Bronchial epithelial cell (primary cell): ENCODE measurements at places on chromosomes 5 and 9.

- DNase-seq = no peak
Measured at GRCh38 chr9:133818444-133818843, 80.3 kb upstream of the SARDH start.

GRCh38 chr5:179769271-179769670 lies 24.5 kb upstream of the LTC4S start:
- DNase-seq = no peak

GRCh38 chr5:105460721-105461120 lies 1898.1 kb upstream of the NUDT12 start:
- no peak for DNase-seq

DNA sequence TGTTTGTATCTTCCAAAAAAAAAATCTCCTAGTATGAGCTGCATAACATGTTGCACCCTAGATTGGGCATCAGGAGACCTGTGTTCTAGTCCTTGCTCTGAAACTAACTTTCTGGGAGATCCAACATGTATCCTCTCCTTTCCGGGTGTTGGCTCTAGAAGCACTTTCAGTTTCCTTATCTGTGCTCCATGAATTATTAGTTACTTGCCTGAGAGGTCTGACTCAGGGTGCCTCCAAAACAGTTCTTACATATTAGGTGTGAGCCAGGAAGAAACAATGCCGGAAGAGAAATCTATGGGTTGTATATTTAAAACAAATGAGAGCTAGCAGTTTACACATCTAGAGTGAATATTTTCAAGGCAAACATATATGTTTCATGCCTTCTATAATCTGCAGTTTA lies 36.7 kb upstream of the SLC36A2 start:
- DNase-seq = peak; percentile 39

- DNase-seq = no peak
Measured at GRCh38 chr5:64637837-64638443, 52.4 kb upstream of the SHISAL2B start.

DNA sequence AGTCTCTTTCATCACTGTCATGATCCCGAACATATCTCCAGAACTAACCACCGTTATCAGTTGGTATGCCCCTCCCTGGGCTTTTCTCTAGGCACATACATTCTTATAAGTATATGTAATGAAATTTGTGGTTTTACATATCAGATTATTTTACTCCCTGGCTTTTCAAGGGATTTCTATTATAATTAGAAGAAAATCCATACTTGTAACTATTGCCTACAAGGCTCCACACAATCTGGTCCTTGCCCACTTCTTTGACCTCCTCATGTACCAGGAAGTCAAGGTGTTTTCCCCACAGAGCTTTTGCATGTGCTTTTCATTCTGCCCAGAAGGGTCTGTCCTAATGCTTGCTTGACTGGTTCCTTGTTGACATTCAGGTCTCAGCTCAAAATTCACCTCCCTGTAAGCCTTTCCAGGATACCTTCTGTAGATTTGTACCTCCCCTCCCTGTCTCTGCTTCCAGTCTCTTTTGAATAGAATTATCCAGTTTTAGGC lies 33.6 kb upstream of the HSD17B4 start:
- peak; percentile 32 for DNase-seq

GRCh38 chr5:107598958-107599357 lies 71.8 kb downstream of the EFNA5 start:
- no peak for DNase-seq

- DNase-seq = peak; percentile 75
Measured at GRCh38 chr9:77712533-77713130, 64.5 kb upstream of the GNA14 start.

DNA sequence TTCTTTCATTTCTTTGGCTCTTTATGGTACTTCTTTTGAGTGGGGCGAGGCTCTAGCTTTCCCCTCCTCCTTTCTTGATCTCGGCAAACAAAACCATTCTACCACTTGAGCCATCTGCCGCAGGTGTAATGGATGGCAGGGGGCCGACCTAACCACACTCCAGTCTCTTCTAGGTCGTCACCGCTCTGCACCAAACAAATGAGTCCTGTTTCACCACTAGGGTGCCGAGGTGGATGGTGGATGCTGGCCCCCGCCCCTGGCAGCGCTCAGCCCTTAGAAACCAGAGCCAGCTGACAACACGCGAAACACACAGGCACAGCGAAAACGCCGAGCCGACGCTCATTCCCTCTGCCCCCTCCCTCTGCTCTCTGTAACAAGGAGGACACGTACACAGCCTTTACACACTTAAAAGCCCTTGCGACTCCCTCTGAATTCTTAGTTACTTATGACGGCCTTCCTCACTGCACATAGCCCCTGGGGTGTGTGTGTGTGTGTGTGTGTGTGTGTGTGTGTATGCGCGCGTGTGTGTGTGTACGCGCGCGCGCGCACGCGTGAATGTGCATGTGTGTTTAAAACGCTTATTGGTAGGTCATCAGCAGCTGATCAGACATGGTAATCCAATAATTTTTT lies 199.4 kb downstream of the MEF2C start:
- DNase-seq = no peak

DNA sequence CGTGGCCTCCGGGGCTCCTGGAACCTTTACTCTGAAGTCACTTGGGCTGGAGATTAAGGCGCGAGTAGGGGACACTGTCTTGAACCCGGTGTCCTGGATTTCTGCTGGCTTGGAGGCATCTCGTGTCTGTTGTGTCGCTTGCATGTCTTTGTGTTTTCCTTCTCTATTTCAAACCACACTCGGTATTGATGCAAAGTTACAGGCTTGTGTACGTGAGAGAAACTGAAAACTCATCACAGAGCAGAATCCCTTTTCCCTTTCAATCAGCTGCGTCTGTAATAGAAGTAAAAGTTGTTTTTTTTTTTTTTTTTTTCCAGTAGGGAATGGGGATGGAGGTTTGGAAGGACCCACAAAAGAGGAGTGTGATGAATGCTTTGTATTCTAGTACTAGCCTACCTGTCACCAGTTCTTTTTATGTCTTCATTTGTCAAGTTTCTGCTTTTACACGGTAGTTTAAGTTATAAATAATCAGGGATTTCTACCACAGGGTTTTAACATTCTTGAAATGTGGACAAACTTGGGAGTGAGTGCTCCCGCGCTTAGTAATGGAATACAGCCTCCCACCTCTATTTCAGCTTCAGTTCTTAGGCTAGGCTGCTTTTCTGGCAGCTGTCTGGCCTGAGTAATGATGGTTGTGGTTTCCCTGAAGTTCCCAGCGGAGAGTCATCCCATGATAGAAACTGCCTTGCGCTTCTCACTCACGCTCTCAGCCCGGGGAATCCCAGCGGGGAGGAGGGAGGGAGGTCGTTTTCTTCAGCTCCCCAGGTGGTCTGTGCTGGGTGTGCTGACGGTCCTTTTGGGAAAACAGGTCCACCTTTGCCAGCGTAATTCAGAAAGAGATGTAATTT lies 763 bp downstream of the TJP2 start:
- peak; percentile 96 for DNase-seq

DNA sequence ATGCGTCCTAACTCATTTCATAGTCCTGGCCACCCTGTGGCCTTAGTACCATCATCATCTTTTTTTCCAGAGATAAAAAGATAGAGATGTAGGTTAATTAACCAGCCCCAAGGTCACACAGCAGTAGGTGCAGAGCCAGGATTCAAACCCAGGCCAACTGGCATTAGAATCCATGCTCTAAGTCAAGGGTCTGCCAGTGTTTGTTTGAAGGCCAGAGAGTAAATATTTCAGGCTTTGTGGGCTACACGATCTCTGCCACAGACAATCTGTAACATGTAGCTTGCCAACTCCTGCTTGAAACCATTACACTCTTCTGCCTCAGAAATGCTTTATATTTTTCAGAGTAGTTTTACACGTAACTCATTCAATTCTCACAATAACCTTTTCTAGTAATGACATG lies 119.6 kb downstream of the EFNA5 start:
- no peak for DNase-seq

GRCh38 chr9:95193067-95193466 lies 124.4 kb downstream of the FANCC start:
- no peak for DNase-seq

GRCh38 chr5:94691949-94692348 lies 73.5 kb downstream of the SLF1 start:
- peak; percentile 61 for DNase-seq

GRCh38 chr9:122246666-122247065 lies 17.9 kb upstream of the LHX6 start:
- DNase-seq = no peak

DNA sequence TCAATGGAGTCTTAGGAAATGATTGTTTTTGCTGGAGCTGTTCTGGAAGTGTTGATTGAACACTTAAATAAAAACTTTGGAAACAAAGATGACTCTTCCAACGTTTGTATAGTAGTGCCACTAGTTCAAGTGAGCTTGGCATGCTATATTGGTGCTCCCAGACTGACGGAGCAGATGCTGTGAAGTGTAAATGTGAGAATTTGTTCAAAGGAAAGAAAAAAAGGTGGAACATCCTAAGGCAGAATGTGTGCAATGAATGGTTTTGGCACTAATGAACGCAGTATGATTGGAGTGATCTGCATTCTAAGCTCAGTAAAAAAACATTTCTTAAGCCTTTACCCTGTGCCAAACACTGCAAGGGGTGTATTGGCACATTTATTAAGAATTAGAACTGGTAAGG lies 69.8 kb downstream of the ZNF474 start:
- DNase-seq = no peak

DNA sequence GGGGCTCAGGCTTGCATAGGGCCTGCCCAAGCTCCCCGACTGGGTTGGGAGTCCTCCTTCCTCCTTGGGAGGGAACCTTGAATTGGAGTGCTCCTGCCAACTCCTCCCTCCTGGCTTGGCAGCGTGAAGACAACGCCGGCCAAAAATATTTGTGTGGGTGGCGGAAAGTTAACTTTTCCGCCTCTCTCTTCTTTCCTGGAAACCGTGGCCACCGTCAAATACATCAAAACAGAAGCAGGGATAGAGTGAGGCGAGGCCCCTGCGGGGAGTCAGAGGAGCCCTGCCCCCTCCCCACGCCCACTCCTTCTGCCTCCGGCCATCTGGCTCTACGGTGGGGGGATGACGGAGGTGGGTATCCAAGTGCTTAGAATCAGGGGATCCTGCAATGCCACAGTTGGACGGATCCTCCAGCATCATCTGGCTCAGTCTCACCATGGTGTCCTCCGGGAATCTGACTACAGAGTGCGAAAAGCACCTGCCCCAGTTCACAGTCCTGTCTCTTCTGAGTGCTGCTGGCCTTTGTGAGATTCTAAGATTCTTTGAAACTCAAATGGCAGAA lies 25.2 kb upstream of the SYNPO start:
- DNase-seq = peak; percentile 55

DNA sequence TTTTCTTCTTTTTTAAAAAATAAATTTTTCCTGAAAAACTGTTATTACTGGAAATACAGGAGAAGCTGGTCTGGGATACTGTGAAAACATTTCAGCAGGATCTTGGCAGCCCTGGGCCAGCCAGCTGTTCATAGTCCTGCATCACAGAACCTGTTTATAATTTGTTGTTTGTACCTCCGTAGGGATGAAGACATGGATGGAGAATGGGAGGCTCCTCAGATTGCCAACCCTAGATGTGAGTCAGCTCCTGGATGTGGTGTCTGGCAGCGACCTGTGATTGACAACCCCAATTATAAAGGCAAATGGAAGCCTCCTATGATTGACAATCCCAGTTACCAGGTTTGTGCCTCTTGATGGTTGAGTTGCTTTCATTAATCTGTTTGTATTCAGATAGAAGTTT lies 12.4 kb upstream of the MAML1 start:
- DNase-seq = no peak

GRCh38 chr5:149567226-149567625 lies 14.1 kb upstream of the ARHGEF37 start:
- DNase-seq = no peak

- DNase-seq = no peak
Measured at GRCh38 chr9:86942281-86943200, 4.8 kb downstream of the GAS1 start.

- peak; percentile 25 for DNase-seq
Measured at GRCh38 chr9:125888211-125888610, 141.0 kb downstream of the PBX3 start.

GRCh38 chr9:103789686-103790085 lies 304.4 kb upstream of the SMC2 start:
- peak; percentile 50 for DNase-seq

- no peak for DNase-seq
Measured at GRCh38 chr5:148467958-148468357, 84.2 kb downstream of the FBXO38 start.

DNA sequence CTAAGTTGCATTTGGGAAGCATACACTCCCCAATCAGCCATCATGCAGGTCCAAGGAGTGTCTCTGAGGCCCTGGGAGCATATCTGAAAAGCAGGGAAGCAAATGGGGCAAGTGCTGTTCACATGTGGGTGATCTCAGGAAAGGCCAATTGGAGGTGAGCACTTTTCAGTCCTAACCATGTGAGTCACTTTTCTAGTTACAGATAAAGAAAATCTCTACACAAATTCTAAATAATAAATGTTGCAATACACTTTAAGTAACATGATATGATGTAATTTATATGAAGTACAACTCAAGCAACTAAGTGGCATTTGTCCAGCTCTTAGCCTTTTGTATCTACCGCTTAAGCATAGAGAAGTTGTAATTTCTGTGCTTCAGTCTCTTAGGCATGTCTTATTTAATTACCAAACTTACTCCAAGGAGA lies 18.4 kb downstream of the ADAMTS16 start:
- peak; percentile 17 for DNase-seq

DNA sequence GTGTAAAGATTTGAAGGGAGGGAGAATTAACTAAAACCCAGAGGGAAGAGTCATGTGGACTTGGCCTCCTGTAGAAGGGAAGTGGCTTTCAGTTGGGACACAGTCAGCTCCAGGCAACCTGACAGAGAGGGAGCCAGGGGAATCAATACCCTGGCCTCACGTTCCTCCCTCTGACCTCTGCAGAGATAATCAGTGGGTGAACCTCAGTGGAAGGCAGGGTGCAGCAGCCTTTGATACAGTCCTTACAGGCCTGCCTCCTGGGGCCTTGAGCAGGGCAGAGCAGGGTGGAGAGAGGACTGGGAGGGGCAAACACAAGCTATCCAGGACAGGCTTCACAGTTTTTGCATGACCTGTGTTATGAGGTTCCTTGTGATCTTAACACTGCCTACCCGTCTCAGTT lies 61.9 kb upstream of the GPBP1 start:
- DNase-seq = no peak

GRCh38 chr9:76667521-76667957 lies 96.7 kb upstream of the PCA3 start:
- DNase-seq = peak; percentile 76

GRCh38 chr5:5276430-5276829 lies 136.3 kb downstream of the ADAMTS16 start:
- no peak for DNase-seq

DNA sequence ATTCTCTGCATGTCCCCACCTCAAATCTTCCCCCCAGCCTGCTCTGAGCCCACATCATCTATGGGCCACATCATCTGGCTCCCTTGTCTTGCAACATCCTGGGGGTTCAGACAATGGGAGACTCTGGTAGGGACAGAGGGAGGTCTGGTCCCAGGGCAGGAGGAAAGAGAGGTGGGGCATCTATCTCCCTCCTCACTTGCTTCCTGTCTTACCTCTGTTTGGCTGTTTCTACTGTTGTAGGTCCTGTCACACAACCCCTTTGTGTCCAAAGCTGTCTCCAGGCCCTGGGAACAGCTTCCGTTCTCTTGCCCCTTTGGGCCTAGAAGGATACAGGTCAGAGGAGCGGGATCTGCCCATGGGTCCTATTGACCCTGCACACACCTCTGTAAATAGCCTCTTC lies 227.2 kb downstream of the NSG2 start:
- DNase-seq = no peak

GRCh38 chr5:43981556-43981955 lies 378.6 kb downstream of the NNT start:
- no peak for DNase-seq

- peak; percentile 62 for DNase-seq
Measured at GRCh38 chr5:97383996-97384395, 200.9 kb upstream of the RIOK2 start.

GRCh38 chr9:7164440-7165330 lies 406.9 kb downstream of the KDM4C start:
- DNase-seq = no peak
